ENCODE measurements at places on chromosomes 13 and 19. TPM values are rescaled to one million over a fixed set of nuclear protein-coding genes. Genes with fewer than 3 reads are reported as not detected.

HTR2A gene
- total RNA-seq: not detected

MRPL34 gene
- 148 TPM for total RNA-seq

PLK5 gene
- total RNA-seq: not detected

ZNF844 gene
- 2.7 TPM for total RNA-seq
